ENCODE measurements at places on chromosomes 2 and 18.

GRCh38 chr2:148796735-148797512 lies 78.1 kb upstream of the KIF5C start:
- DNase-seq = no peak

DNA sequence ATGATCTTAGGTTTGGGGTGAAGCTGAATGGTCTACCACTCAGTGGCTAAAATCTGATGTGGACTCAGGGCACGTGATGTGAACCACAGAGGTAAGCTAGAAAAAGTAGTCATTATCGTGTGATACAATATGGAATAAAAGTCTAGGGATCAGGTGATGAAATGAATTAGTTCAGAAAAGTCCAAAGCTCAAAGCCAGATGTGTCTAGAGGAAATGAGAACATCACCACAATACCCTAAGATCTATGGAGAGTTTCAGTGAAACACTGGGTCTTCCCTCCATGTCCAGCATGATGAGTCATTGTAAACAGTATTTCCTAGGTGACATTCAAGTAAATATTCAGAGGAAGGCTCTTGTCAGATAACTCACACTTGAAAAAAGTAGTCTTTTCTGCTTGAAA lies 1257.4 kb upstream of the ZEB2 start:
- no peak for DNase-seq

GRCh38 chr2:171595896-171596295 lies 73.6 kb downstream of the CYBRD1 start:
- DNase-seq = no peak

GRCh38 chr2:102460467-102460866 lies 12.6 kb upstream of the SLC9A4 start:
- DNase-seq = no peak

- DNase-seq = no peak
These were observed 414.7 kb downstream of the LRATD1 start for GRCh38 chr2:15047184-15047583.

DNA sequence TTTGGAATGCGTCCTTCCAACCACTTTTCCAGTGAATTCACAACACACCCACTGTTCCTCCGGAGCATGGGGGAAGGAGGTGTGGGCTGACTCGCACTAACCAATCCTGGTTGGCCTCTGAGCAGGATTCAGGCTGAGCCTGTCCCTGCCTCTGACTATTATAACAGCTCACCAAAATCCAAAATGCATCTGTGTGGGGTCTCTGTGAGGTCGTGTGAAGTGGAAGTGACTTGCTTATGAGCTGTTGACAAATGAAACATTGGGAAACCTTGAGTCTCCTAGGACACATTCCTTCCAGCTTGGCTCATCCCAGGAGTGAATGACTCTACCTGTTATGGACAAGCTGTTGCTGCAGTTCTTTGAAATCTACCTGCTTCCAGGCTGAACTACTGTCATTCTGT lies 1.5 kb downstream of the CIDEA start:
- no peak for DNase-seq

GRCh38 chr2:112021781-112022231 lies 33.3 kb upstream of the TMEM87B start:
- DNase-seq = no peak

DNA sequence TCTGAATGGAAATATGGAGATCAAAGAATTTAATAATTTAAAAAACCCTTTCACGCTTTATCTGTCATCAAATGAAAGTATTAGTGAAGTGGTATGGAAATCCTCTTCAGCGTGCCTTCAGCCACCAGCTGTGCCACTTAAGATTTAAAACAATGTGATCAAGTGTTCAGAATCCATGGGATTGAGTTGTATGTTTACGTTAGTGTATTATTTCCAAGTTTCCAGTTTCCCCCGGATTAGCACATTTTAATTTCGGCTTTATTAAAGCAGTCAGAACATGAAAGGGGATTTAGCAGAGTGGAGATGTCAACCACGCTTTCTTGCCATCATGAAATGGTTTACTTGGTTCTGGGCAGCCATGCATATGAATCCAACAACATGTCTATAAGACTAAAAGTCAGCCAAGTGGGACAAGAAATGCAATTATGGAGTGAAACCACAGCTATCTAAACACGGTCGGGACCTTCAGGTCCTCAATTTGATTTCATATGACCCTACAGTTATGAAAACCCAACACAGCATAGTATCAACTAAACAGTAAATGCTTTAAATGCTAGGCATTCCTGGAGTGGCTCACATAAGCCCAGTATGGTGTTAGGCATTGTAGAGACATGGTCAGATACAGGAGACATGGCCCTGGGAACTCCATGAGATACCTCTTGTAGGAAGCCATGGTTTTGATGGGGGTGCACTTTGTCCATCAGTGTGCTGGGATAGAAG lies 224.9 kb upstream of the EPAS1 start:
- no peak for DNase-seq

- DNase-seq = no peak
These were observed 8.3 kb upstream of the RMC1 start for GRCh38 chr18:23494992-23495391.

GRCh38 chr2:143433251-143433650 lies 304.0 kb downstream of the ARHGAP15 start:
- no peak for DNase-seq

GRCh38 chr2:80621656-80622055 lies 317.1 kb upstream of the LRRTM1 start:
- DNase-seq = no peak

GRCh38 chr2:53724536-53724935 lies 43.1 kb upstream of the CHAC2 start:
- DNase-seq = no peak

DNA sequence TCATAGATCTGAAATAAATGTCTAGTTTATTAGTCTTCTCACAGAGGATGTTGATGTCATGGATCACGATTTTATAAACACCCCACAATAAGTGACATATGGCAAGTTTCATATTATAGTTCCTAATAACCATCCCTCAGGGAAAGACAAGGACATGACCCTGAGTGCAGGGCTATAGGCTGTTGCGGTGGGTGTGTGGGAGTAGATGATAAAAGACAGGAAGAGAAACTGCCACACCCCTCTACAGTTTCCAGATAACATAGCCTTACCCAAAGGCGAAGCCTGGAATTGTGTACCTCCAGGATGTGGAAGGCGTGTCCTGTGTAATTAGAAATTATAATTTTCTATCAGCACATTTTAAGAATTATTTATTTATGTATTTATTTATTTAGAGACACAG lies 2.4 kb upstream of the NEDD4L start:
- no peak for DNase-seq

DNA sequence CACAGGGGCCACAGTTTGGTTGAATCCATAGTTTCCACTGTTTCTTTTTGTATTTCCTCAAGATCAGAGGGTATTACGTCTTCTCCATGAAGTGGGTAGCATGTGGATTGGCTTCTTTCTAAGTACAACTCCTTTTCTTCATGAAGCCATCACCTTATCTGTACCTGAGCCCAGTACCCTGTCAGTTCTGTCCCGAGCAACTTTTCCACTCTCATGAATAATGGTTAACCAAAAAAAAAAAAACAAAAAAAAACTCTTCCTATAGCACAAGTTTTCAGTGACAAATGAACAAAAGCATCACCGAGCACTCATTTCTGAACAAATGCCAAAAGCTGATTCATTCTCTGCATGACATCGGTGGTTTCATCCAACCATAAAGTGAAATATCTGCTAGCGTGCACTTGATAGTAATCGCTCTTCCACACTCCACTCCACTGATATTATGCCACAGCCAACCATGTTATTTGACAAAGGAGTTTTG lies 53.0 kb upstream of the CCDC150 start:
- no peak for DNase-seq

DNA sequence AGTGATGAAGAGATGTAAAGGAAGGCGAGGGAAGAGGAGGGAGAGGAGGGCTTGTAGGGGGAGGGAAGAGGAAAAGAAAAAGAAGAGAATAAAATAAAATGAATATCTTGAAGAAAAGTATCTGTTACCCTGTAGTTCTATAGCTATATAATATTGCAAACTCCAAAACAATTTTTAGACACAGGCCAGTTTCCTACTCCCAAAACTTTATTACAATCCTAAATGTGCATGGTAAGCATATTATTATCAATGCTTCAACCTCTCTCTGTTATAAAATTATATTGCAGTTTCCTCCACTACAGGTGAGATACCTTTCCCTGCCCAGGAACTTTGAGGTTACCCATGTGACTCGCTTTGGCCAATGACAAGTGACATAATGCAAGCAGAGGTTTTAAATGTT lies 1351.6 kb upstream of the NRXN1 start:
- DNase-seq = no peak

GRCh38 chr2:140865837-140866236 lies 1265.0 kb downstream of the LRP1B start:
- no peak for DNase-seq

GRCh38 chr2:50513724-50514123 lies 518.2 kb downstream of the NRXN1 start:
- DNase-seq = no peak

GRCh38 chr2:96587843-96588242 lies 50.3 kb downstream of the KANSL3 start:
- DNase-seq = no peak

GRCh38 chr2:97713296-97714083 lies at the start of gene ZAP70:
TSS of gene ZAP70 (plus strand) at chr2:97713576. CDS start at chr2:97724037, 10,461 bp downstream.
- DNase-seq = peak; percentile 55

- no peak for DNase-seq
These were observed 254.6 kb upstream of the ID2 start for GRCh38 chr2:8427211-8427610.

- no peak for DNase-seq
These were observed 47.0 kb upstream of the TMEM178A start for GRCh38 chr2:39618736-39619135.

GRCh38 chr18:46040033-46040746 lies 31.9 kb downstream of the PSTPIP2 start:
- no peak for DNase-seq

GRCh38 chr2:120802158-120802557 lies 66.5 kb downstream of the GLI2 start:
- no peak for DNase-seq

- no peak for DNase-seq
These were observed 8.2 kb upstream of the SLC39A10 start for GRCh38 chr2:195648787-195649186.

DNA sequence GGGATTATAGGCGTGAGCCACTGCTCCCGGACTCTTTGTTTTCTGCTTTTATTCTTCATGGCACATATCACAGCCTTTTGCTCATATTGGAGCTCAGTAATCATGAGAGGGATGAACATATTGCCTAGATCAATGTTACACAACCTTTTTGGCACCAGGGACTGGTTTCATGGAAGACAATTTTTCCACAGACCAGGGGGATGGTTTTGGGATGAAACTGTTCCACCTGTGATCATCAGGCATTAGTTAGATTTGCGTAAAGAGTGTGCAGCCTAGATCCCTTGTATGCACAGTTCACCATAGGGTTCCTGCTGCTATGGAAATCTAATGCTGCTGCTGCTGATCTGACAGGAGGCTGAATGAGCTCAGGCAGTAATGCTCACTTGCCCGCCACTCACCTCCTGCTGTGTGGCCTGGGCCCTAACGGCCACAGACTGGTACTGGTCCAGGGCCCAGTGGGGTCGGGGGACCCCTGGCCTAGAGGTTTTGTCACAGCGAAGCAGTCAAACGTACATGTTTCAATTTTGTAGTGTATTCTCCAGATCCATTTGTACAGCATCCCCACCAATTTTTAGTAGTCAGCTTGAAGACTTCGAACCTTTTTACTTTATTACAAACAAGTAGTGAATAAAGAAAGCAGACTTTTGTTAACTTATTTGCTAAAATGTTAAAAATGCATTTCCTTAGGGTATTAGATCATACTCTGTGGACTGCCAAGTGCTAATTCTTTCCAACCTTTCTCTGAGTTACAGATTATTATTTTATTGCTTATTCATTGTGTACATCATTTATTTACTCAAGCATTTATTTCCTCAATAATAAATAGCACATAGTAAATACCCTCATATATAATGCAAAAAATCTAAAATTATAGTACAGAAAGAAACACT lies 6.2 kb downstream of the DAW1 start:
- DNase-seq = no peak

DNA sequence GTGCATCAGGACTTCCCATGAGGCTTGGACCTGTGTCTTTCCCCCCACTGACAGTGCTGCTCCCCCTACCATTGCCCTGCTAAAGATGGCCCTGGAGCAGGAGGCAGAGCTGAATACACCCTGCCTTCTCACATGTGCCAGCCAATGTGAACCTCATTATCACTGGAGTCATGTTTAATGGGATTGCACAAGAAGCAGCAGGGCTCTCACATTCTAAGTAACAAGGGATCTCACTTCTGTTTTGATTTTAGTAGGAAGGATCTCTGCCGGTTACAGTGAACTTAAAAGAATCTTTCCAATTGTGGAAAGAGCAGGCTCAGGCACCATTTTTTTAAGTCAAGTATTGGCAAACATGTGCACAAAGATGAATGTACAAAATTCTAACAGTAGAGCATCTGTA lies 322.1 kb upstream of the MEX3C start:
- DNase-seq = no peak

DNA sequence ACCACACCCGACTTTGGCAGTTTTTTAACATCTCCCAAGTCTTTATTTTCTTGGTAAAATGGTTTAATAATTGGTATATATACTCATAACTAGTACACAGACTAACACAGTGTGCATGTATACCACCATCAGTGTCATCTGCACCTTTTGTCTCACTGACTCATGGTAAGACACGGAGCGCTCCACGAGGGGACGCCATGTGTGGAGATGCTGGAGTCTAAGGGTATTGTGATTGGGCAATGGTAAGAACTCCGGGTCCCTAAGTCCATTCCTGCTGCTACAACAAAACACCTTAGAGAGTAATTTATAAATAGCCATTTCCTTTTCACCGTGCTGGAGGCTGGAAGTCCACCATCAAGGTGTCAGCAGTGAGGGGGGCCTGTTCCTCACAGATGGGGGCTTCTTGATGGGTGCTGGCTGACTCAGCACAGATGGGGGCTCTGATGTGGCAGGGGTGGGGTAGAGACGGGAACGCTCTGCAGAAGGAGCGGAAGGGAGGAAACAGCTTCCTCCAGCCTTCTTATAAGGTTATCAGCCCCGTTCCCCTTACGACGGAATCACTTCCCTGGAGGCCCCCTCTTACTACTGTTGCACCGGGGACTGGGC lies 42.0 kb upstream of the EDAR start:
- no peak for DNase-seq

GRCh38 chr18:77737405-77737804 lies 487.8 kb downstream of the GALR1 start:
- DNase-seq = no peak

- no peak for DNase-seq
These were observed 10.9 kb upstream of the NPPC start for GRCh38 chr2:231937057-231937456.

- no peak for DNase-seq
These were observed 45.6 kb downstream of the RAMP1 start for GRCh38 chr2:237904831-237905599.

Measured in stimulated activated CD8-positive, alpha-beta memory T cell treated with anti-CD3 and anti-CD28 coated beads, Interleukin-7, amount 100 ng/mL, for 4 hours (primary cell).